Frontal cortex (tissue), 4 donors: ENCODE measurements at places on chromosomes 2 and 18. TPM values are rescaled to one million over a fixed set of nuclear protein-coding genes. Genes with fewer than 3 reads are reported as not detected.

The CDKL4 gene
- total RNA-seq, result 14.7 TPM

GRCh38 chr2:57448816-57449215, 597.8 kb upstream of the VRK2 start:
- DNase-seq, result no peak

The EMILIN1 gene
- 4.1 TPM for total RNA-seq

DNA sequence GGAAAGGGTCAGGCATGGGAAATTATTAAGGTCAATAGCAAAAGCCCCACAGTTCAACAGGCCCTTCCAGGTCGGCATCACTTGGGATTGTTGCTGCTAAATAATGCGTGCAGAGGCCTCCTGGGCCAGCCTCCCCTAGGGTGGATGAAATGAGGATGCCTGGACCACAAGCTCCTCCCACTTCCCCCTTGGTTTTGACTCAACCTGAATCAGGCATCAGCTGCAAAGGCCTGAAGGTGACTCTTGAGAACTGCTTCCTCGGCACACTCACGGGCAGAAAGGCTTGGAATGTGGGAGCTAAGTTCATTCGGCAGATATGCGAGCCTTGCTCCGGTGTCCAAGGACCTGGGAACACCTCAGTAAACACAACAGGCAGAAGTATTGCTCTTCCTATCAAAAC, 69.3 kb downstream of the MBP start:
- no peak for DNase-seq

DNA sequence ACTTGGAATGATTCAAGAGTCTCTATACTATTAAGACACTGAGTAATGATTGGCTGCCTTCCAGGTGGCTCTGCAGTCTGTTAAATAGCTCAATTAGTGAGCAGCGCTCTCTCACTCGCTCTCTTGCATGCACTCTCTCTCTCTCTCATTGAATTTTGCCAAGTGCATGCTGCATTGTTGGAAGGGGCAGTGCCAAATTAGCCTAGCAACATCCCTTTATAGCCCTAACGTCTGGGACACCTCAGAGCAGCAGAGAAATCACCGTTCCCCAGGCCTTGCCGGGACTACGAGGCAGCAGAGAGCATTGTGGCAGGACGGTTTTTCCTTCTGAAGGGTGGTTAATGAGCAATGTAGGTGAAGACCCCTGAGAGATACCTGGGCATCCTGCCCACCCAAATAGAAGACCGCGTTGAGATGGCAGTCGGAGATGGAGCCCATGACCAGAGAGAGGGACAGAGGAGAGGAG, 447.6 kb upstream of the POU3F3 start:
- no peak for DNase-seq

The ZNF513 gene
- total RNA-seq, result 12.6 TPM

DNA sequence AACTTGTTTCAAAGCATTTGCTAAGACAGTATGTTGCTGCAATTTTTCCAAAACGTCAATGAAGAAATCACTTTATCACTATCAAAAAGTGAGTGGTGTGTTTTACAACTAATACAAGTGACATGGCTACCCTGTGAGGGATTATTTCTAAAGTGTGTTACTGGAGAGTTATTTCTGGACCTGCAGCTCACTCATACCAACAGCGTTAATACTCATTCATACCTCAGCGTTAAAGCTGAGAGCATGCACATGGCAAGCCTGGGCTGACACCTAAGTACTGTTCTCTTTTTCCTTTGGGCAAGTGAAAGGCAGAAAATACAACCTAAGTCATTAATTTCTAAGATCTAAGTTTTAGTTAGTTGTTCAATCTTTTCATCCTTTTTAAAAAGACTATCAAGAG, 13.0 kb upstream of the MRPL19 start:
- no peak for DNase-seq

GRCh38 chr2:138187221-138187620, 222.9 kb downstream of the HNMT start:
- DNase-seq, result no peak

- DNase-seq, result no peak
These were observed 13.5 kb downstream of the CCDC121 start for GRCh38 chr2:27615316-27615715.

The C2orf81 gene
- 0.41 TPM for total RNA-seq

DNA sequence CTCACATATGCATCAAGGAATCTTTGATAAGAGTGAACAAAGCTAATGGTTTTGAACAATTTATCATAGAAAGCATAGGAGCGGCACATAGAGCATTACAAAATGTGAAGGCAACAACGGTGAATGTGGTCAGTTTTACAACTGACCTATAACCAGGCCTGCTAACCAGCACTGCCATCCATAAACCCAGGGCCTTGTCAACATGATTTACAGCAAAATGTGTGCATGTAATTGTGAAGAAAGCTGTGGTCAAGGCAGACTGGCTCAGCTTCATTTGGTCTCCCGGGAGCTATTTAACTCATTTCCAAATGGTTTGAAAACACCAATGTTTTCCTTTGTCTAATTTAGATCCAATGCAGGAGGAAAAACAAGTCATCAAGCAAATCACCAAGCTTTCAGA, 119.8 kb downstream of the DHRS9 start:
- DNase-seq, result no peak
